ENCODE measurements at places on chromosomes 12 and 14. TPM values are rescaled to one million over a fixed set of nuclear protein-coding genes. Genes with fewer than 3 reads are reported as not detected.

The NUDT14 gene
- total RNA-seq, result 5.4 TPM

- DNase-seq, result no peak
Observed at GRCh38 chr14:86391085-86391484, 861.1 kb downstream of the FLRT2 start.

The CLEC7A gene
- not detected for total RNA-seq

The KLHDC2 gene
- total RNA-seq, result 20.5 TPM

Data from GM12878 (cell line).